ENCODE measurements at places on chromosomes 1 and 21. TPM values are rescaled to one million over a fixed set of nuclear protein-coding genes. Genes with fewer than 3 reads are reported as not detected.

RHD gene
- not detected for total RNA-seq

CFHR3 gene
- not detected for total RNA-seq

ITPKB gene
- total RNA-seq, result 2.6 TPM

NUP210L gene
- not detected for total RNA-seq

MYBPH gene
- total RNA-seq, result 0.43 TPM
